ENCODE measurements at places on chromosomes 3 and 15.

GRCh38 chr15:39804026-39804425 lies 21.4 kb upstream of the FSIP1 start:
- no peak for DNase-seq

- DNase-seq = no peak
Measured at GRCh38 chr15:85415783-85416182, 35.4 kb downstream of the AKAP13 start.

GRCh38 chr3:162629372-162629771 lies 1132.8 kb downstream of the OTOL1 start:
- no peak for DNase-seq

DNA sequence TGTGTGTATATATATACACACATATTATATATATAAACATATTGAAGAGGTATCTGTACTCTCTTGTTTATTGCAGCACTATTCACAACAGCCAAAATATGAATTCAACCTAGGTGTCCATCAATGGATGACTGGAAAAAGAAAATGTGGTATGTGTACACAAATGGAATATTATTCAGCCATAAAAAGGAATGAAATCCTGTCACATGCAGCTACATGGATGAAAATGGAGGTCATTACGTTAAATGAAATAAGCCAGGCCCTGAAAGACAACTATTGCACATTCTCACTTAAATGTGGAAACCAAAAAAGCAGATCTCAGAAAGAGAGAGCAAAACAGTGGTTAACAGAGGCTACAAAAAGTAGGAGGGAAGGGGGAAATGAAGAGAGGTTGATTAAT lies 49.5 kb downstream of the CEP70 start:
- DNase-seq = no peak

DNA sequence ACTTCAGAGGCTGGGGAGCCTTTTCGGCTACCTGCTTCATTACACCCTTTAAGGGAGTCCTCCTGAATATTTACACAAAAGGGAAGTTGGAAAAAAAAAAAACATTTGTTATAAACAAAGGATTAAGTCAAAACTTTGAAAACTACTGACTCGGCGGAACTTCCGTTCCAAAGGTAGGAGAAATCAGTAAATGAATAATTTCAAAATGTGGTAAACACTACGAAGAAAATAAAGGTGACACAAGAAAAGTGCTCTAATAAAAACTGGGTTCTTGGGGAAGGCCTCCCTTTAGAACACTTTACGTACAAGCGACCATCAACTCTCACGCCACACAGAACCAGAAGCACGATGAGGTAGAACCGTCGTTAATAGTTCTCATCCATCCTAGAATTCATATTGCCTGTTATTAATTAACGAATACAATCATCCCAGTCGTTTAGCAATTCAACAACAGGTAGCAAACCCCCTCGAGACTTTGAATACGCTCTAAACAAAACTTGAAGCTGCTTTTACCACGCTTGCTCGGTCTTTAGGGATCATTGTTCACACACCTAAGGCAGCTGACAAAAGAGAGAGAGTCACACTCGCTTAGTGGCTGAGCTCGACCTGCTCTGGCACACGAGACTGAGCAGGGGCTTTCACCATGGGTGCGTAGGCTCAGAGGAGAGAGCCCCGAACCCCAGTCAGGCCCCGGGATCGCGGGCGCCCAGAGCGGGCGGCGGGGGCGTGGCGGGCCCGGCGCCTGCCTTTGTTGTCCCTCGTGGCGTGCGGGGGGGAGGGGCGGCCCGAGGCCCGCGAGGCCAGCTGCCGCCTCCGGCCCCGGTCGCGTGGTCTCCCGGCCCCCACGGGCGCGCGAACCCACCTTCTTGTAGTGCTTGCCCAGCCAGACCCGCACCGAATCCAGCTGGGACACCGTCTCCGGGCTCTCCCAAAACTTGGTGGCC lies 680 bp downstream of the SMARCC1 start:
- DNase-seq = no peak

GRCh38 chr3:11438646-11439045 lies 166.4 kb downstream of the ATG7 start:
- DNase-seq = no peak

GRCh38 chr3:46395210-46395661 lies 11.6 kb downstream of the CCR5AS start:
- DNase-seq = no peak

DNA sequence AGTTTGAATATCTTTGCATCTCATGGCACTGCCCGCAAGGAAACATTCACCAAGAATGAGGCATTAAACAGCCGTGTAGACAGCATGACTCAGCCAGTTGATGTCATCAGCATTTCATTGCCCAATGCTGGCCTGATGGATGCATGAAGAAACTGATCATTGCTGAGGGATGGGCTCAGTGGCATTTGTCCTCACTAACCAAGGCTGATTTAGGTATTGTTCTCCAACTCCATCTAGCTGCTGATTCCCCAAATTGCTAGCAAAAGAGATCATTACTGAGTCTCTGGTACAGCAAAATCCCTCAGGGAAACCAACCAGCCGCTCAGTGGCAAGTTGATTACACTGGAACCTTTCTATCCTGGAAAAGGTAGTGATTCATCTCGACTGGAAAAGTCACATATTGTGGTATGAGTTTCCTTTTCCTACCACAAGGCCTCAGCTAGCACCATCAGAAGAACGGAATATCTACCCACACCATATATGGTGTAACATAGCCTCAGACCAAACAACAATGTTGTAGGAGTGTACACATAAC lies 186.5 kb upstream of the GAP43 start:
- DNase-seq = no peak

DNA sequence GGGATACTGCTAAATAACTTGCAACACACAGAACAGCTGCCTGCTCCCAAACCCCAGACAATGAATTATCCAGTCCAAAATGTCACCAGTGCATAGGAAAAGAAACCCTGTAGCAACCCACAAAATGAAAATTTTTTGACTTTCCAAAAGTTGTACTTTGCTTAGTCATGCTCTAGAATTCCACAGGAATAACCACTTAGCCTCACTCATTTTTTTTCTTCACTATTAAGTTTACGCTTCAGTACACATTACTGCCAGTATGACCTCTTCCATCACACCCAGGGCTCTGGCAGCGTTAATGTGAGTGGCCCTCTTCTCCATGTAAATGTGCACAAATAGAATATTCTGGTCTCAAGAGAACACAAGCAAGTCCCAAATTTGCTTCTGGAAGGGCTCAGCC lies 259.8 kb downstream of the MAGI1 start:
- no peak for DNase-seq

- no peak for DNase-seq
Measured at GRCh38 chr15:39851500-39852092, 68.5 kb downstream of the GPR176 start.

- DNase-seq = no peak
Measured at GRCh38 chr3:78035131-78035641, 995.3 kb downstream of the ROBO2 start.

GRCh38 chr3:98877132-98877531 lies 24.4 kb downstream of the DCBLD2 start:
- DNase-seq = no peak

GRCh38 chr3:19757773-19758172 lies 176.2 kb downstream of the EFHB start:
- DNase-seq = no peak

GRCh38 chr3:17605032-17605431 lies 137.4 kb downstream of the TBC1D5 start:
- no peak for DNase-seq

DNA sequence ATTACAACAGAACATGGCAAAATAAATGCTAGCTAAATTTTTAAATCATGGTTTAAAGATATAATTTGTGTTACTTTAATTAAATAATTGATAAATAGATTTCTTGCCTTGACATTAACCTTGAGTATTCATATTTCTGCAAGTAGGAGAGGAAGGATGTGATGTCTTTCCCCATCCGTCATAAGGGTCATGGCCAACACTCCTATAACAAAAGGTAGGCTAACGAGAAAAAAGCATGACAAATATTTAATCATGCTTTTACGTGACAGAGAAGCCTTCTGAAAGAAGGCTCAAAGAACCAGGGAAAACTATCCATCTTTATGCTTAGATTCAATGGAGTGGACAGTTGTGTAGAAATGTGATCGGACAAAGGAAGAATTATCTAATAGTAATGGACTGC lies 135.2 kb downstream of the SERPINI1 start:
- DNase-seq = no peak

DNA sequence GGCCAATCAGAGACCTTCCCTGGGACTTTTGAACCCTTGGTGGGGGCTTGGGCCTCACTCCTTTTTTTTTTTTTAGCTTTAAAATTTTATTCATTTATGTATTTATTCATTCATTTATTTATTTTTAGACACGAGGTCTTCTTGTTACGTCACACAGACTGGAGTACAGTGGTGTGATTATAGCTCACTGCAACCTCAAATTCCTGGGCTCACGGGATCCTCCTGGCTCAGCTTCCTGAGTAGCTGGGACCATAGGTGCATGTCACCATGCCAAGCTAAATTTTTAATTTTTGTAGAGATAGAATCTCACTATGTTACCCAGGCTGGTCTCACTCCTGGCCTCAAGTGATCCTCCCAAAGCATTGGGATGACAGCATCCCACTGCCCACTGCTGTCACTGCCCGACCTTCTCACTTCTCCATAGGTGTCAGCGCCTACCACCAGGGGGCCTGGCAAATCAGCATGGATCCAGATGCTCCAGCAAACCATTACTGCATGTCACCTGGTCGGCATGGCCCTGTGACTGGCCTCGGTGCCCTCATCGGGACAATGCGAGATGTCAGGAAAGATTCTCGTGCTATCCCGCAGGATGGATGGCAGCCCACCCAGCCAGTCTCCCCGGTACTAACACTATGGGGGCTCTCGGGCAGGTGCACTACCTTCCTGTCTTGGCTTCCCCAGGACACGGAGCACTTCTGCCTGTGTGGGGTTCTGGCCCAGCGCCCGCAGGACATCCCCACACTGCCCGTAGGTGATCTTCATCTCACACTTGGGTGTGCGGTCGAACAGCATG lies 3.0 kb downstream of the MYL3 start:
- no peak for DNase-seq

GRCh38 chr15:48447657-48448056 lies 116.4 kb downstream of the DUT start:
- DNase-seq = no peak

DNA sequence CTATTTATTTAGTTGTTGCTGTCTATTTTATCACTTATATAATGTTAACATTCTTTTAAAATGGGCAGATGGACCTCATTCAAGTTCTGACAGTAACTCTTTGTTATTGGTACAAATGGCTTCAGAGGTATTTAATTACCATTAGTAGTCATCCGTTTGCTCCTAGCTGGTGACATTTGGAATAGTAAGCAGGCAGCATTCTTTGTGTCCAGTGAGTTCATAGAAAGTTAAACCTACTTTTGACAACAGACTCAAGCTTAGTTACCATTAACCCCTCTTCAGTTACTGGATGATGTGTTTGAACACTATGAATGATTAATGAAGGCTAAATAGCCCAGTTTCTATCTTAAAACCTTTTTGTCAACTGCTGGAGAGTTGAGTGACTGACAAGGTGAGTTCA lies 500.7 kb upstream of the ATP11B start:
- no peak for DNase-seq

GRCh38 chr3:107939691-107940442 lies 151.0 kb downstream of the CD47 start:
- no peak for DNase-seq

- no peak for DNase-seq
Measured at GRCh38 chr3:53711387-53711786, 134.8 kb downstream of the CHDH start.

DNA sequence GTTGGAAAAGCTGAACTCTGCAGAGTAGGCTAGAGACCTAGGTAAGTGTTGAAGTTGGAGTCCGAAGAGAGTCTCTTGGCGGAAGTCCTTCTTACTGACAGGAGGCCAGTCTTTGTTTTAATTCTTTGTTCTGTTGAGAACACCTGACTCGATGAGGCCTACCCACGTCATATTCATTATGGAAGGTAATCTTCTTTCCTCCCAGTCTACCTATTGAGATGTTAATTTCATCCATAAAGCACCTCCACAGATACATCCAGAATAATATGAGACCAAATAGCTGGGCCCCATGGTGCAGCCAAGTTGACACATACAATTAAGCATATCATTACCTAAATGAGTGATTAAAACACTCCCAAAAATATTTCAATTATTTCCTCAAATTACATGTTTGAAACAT lies 515.5 kb downstream of the CADM2 start:
- DNase-seq = no peak

DNA sequence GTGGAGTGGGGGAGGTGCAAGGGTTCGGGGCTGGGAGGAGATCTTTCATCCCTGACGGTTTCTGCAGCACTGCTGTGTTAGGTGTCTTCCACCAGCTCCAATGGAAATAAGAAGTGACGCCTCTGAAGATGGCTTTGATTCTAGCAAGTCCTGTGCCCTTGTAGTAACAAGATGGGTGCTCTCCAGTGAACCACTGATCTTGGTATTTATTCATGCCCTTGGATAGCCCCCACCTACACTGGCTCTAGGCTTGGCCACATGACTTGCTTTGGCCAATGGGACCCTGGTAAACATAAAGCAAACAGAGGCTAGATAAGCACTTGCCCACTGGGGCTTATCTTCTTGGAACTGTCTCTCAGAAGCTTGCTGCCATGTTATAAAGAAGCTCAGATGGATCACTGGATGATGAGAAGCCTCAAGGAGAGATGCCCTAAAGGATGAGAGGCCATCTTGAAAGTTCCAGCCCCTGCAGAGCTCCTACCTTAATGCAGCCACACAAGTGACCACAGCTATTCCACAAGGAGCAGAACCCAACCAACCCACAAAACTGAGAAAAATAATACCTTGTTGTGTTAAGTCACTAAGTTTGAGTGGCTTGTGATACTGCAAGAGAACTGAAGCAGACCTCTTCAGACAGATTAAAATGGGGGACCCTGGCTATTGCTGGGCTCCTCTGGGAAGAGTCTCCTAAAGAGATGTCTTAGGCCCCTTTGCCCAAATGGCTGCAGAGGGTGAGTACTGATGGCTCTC lies 137.9 kb downstream of the PDCD6IP start:
- DNase-seq = no peak

- DNase-seq = no peak
Measured at GRCh38 chr3:13654330-13655060, 105.6 kb downstream of the FBLN2 start.

DNA sequence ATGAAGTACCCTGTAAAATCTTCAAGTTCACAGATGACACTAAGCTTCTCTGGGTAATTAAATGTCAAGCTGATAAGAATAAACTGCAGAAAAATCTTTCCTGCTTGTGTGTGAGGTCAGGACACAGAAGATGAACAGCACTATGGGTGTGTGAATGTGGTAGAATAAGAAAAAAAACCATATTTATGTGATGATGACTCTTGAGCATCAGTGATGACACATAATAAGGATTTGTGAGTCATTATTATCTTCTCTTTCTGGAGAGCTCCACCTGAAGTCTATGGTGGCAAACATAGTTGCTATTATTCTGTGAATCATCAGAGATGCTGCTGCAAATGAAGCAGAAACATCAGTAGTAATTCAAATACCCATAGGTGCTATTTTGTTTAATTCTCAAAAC lies 422.4 kb downstream of the DIPK2A start:
- no peak for DNase-seq

- DNase-seq = no peak
Measured at GRCh38 chr3:101133652-101134051, 140.4 kb upstream of the ABI3BP start.
